ENCODE measurements at places on chromosomes 2 and 18. TPM values are rescaled to one million over a fixed set of nuclear protein-coding genes. Genes with fewer than 3 reads are reported as not detected.

The ZNF385B gene
- total RNA-seq, result 18.2 TPM

The THUMPD2 gene
- total RNA-seq, result 18.2 TPM

The ZAP70 gene
- 1.9 TPM for total RNA-seq

The CHST10 gene
- total RNA-seq, result 89.2 TPM

The SLC39A6 gene
- 200 TPM for total RNA-seq

The NCKAP5 gene
- total RNA-seq, result 19.7 TPM

The PREPL gene
- total RNA-seq, result 133 TPM

The SH3BP4 gene
- total RNA-seq, result 14.4 TPM

The VWC2L gene
- total RNA-seq, result 7.8 TPM

The CYP1B1 gene
- 1.9 TPM for total RNA-seq

The SP140 gene
- total RNA-seq, result 1.9 TPM

The GPR39 gene
- 10.0 TPM for total RNA-seq

The ACKR3 gene
- total RNA-seq, result 12.5 TPM

The NPPC gene
- not detected for total RNA-seq

The UGT1A8 gene
- total RNA-seq, result not detected

The CPO gene
- not detected for total RNA-seq

The PAIP2B gene
- total RNA-seq, result 14.1 TPM

The SOX11 gene
- total RNA-seq, result 417 TPM

The UNC80 gene
- total RNA-seq, result 40.1 TPM

The PREB gene
- 21.9 TPM for total RNA-seq

The LCLAT1 gene
- total RNA-seq, result 34.7 TPM

The CD8A gene
- total RNA-seq, result 1.3 TPM

The EFHD1 gene
- total RNA-seq, result 0.63 TPM

The GALNT5 gene
- total RNA-seq, result under 0.01 TPM

The SMYD1 gene
- not detected for total RNA-seq

The C2orf49 gene
- total RNA-seq, result 25.0 TPM

The SPATA3 gene
- total RNA-seq, result not detected

The UPP2 gene
- total RNA-seq, result 3.1 TPM

The BOLL gene
- total RNA-seq, result not detected
